Endodermal cell (in vitro differentiated cells): ENCODE measurements at places on chromosomes 1 and 21.

- no peaks in the 10 kb centered on the region for H3K36me3 ChIP-seq
- H3K27me3 ChIP-seq, result no peaks in the 10 kb centered on the region
- no peaks in the 10 kb centered on the region for H3K4me1 ChIP-seq
- H3K4me3 ChIP-seq, result no peak overlapping the region
Measured at GRCh38 chr1:3027611-3028371, 6.5 kb downstream of the ACTRT2 start.

DNA sequence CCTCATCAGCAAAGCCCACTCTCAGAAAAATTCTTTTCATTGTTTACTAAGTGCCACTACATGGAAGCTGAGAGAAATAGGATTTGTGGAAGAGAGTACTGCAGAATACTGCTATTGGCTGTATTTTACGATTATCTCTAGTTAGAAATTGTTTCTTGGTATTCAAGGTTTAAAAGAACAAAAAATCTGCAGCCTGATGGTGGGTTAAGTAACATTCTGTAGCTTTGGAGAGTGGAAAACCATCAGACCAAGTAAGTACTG lies 27.3 kb downstream of the PTTG1IP start:
- DNase-seq, result no peak
- H3K4me1 ChIP-seq, result no peaks in the 10 kb centered on the region
- H3K27me3 ChIP-seq, result no peaks in the 10 kb centered on the region
- no peak overlapping the region for H3K27ac ChIP-seq
- peaks cover 22% of the 10 kb centered on the region for H3K36me3 ChIP-seq

GRCh38 chr1:20080441-20081352 lies 10.7 kb downstream of the PLA2G5 start:
- H3K27ac ChIP-seq, result no peak overlapping the region
- H3K4me1 ChIP-seq, result no peaks in the 10 kb centered on the region
- no peak overlapping the region for H3K4me3 ChIP-seq
- no peaks in the 10 kb centered on the region for H3K36me3 ChIP-seq

GRCh38 chr1:50329332-50329932 lies 93.8 kb downstream of the DMRTA2 start:
- H3K27ac ChIP-seq, result no peak overlapping the region
- H3K4me3 ChIP-seq, result no peak overlapping the region
- peak; percentile 58 for DNase-seq
- H3K4me1 ChIP-seq, result no peaks in the 10 kb centered on the region
- H3K27me3 ChIP-seq, result peaks cover 43% of the 10 kb centered on the region
- H3K36me3 ChIP-seq, result no peaks in the 10 kb centered on the region

- no peaks in the 10 kb centered on the region for H3K27me3 ChIP-seq
- H3K36me3 ChIP-seq, result no peaks in the 10 kb centered on the region
- H3K4me1 ChIP-seq, result no peaks in the 10 kb centered on the region
- H3K4me3 ChIP-seq, result no peak overlapping the region
Measured at GRCh38 chr1:92188436-92189255, 29.1 kb upstream of the C1orf146 start.

DNA sequence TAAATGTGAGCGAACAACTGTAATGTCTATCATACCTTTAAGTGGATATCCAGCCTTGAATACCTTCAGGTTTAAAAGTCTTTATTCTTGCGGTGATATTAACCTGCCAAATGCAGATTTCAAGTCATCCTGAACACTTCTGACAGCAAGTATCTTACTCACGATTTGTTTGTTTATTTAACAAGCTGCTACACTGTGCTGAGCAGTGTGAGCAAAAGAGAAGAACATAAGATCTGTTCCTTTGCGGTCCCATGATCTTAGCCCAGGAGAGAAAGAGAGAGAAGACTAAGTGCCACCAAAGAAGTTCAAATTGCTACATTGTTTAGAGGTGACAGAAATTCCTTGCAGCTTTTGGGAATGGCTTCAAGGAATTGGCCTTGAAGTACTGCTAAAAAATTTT lies 9.5 kb upstream of the IL24 start:
- DNase-seq, result no peak
- H3K4me3 ChIP-seq, result no peak overlapping the region
- no peaks in the 10 kb centered on the region for H3K36me3 ChIP-seq
- no peaks in the 10 kb centered on the region for H3K27me3 ChIP-seq
- no peak overlapping the region for H3K27ac ChIP-seq

GRCh38 chr1:155195201-155196102 lies 12.2 kb downstream of the THBS3 start:
- peak; percentile 56 for DNase-seq
- H3K27ac ChIP-seq, result peak overlapping the region; percentile 99
- H3K27me3 ChIP-seq, result no peaks in the 10 kb centered on the region
- H3K36me3 ChIP-seq, result peaks cover 16% of the 10 kb centered on the region

DNA sequence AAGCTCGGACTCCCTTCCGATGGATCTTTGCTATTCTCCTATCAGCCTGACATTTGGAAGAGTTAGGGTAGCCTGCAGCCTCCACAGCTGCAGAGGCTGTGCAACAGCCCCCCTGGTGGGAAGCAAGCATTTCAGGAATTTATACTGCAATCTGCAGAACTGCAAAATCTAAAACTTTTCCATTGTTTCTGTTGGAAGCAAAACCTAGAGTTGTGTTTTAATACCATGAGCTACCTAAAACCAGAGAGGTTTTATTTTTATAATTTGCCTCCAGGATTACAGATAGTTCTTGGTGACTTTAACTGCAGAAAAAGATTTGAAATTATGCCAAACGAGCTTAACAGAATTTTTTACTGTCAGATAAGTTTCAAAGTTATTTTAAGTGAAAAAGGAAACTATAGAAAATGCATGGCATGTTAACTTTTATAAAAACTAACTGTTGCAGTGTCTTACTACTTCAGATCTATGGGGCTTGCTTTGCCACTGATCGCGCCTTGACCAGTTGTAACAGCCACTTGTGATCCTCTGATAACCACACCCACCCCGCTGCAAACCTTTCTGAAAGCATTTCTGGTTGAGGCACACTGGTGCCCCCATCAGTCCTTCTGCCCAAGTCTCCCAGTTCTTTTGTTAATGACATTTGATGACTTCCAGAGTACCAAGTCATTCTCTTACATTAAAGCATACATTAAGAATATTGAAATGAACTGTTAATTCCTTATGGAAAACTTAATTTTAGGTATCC lies 64.8 kb downstream of the PRDM2 start:
- no peaks in the 10 kb centered on the region for H3K36me3 ChIP-seq
- H3K27ac ChIP-seq, result no peak overlapping the region
- no peak overlapping the region for H3K4me3 ChIP-seq
- no peaks in the 10 kb centered on the region for H3K27me3 ChIP-seq
- peak; percentile 79 for DNase-seq
- peaks cover 11% of the 10 kb centered on the region for H3K4me1 ChIP-seq

DNA sequence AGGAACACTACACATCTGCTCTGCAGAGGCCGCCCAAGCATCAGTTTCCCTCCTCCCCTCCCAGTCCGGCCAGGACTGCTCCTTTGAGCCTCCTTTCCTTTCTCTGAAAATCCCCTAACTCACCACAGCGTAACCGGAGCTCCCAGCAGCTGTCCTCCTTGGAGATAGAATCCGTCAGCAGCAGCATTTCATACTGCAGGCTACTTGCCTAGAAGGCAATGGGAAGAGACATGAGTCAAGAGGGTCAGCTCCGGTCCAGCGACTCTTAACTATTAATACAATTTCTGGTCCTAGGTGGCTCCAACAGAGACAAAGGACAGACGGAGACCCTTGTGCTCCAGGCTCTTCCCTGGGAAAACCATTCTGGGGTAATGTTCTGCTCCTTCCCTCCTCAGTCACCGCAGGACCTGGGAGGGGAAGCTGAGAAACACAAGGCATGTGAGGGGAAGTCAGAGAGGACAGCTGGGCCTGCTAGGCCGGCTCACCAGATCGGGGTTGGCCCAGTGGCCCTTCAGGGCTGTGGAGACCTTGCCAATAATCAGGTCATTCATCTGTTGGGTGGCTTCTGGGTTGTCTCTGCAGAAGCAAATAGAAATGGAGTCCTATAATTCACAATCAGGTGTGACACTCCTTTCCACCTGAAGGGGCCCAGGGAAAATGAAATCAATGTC lies 99.7 kb downstream of the UBR4 start:
- H3K27me3 ChIP-seq, result no peaks in the 10 kb centered on the region
- DNase-seq, result no peak
- no peaks in the 10 kb centered on the region for H3K4me1 ChIP-seq
- H3K4me3 ChIP-seq, result no peak overlapping the region
- peaks cover 99% of the 10 kb centered on the region for H3K36me3 ChIP-seq

DNA sequence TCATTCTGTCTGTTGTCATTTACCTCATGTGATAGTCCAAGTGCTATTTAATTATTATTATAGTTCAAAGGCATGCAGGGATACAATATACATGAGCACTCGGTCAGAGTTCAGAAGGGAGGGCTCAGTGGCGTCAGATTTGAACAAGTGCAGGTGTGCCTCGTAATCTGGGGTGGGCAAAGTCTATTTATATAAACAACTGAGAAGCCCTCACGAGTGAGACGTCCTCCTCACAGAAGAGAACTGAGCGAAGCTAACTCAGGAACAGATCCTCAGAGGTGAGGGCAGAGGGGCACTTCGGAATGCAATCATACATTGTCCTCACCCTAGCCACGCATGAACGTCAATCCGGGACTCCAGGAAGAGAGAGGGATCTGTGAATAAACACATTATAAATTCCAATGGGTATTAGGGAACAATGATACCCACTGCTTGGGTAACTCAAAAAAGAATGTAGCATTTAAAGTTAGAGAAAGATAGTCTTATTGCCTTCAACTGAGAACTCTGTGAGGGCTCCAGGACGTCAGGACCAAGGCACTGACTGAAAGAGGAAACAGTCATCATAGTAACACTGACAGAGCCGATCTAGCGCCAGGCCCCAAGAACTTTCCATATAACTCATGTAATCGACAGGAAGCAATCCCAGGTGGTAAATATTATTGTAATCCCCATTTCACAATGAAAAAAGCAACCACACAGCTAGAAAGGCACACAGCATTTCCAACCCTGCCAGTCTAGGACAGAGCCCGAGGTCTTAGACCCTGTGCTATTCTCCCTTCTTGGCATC lies 127.1 kb upstream of the B3GALT2 start:
- no peak overlapping the region for H3K4me3 ChIP-seq
- DNase-seq, result no peak
- peaks cover 2% of the 10 kb centered on the region for H3K4me1 ChIP-seq
- H3K27ac ChIP-seq, result no peak overlapping the region
- H3K36me3 ChIP-seq, result no peaks in the 10 kb centered on the region

DNA sequence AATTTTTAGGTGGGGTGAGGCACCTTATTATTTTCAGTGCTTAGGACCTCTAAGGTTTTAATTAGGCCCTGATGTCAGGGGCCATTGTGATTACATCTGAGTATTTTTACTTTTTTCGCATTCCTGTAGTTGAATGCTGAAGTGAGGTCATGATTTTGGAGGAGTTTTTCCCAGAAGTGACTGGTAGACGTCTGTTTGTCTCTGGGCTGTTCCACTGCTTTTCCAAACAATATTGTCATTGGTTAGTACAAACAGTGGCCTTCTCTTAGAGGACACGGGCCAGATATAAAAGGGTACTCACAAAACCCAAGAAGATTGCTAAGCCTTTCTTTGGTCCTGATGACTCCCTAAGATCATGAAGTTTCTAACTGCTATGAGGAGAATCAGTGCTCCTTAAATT lies 7.6 kb upstream of the RASAL2 start:
- H3K4me1 ChIP-seq, result no peaks in the 10 kb centered on the region
- DNase-seq, result no peak
- H3K27ac ChIP-seq, result no peak overlapping the region
- no peak overlapping the region for H3K4me3 ChIP-seq

DNA sequence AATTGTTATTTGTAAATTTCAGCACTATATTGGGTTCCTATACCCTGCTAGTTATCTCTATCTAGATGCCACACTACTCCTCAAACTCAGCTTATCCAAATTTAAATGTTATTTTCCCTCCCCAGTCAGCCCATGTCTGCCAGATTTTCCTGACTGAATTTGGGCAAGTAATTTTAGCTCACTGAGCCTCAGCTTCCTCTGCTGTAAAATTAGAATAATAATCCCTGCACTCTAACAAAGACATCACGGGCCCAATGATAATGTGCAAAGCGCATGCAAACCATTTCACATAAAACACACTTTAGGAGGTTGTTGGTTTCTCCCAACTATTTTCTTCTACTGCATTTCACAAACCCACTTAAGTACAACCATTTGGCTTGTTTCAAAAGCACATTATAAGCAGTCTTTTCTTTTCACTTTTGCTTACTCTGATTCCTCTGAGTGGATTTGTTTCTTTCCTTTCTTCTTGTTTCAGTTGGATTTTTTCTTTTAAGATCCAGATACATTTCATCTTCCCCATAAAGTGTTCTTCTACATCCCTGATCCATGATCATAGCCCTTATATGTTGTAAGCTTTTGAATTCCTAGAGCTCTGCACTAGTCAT lies 152.8 kb upstream of the DPT start:
- H3K36me3 ChIP-seq, result no peaks in the 10 kb centered on the region
- peaks cover 3% of the 10 kb centered on the region for H3K4me1 ChIP-seq

DNA sequence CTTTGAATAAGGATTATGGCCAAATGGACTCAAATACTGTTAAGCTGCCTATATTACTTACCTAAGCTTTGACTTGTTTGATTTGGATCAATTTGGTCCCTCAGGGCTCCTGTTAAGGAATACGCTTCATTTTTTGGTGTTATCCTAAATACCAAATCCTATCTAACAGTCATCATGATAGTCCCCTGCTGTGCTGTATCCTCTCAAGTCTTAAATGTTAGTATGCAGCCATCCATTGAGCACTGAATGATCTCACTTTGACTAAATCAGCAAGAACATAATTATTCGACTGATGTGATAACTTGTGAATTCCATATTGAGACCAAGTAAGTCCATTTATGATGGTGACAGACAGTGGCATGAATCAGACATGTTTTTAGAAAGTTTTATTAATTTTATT lies 53.1 kb upstream of the ATF3 start:
- no peak overlapping the region for H3K4me3 ChIP-seq
- DNase-seq, result no peak
- no peaks in the 10 kb centered on the region for H3K36me3 ChIP-seq
- H3K27ac ChIP-seq, result no peak overlapping the region

DNA sequence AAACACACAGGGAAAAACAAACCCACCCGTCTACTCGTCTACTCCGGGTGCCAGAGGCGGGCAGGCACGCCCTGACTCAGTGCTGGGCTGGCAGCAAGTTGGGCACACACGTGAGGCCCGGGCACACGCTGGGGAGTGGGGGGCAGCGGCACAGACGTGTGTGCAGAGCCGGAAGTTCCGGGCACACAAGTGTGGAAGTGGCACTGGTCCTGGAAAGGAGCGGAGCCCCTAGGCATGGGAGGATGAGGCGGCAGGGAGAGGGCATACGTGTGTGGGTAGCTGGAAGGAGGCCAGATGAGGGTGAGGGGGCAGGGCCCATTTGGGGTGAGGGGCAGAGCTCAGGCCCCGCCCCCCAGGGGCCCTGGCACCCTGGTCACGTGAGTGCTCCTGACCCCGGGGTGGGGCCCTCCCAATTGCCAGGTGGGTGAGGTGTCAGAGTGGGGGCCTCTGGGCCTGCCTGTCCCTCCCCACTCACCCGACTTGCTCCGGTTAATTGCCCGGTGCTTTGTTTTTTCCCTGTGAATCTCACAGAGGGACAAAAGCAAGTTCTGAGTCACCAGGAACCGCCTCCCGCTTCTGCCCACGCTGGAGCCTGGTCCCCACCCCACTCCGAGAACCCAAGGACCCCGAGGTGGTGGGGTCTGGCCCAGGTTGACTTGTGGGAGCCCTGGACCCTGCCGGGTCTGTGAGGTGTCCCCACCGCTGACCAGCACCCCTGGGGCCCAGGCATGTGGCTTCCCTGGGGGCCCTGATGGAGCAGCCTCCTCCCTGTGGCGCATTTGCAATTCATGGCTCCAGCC lies 104.8 kb upstream of the CASZ1 start:
- H3K4me1 ChIP-seq, result peaks cover 2% of the 10 kb centered on the region
- peak; percentile 75 for DNase-seq
- H3K4me3 ChIP-seq, result no peak overlapping the region

GRCh38 chr1:175508320-175509110 lies 234.9 kb downstream of the TNR start:
- H3K27me3 ChIP-seq, result no peaks in the 10 kb centered on the region
- DNase-seq, result no peak
- H3K4me1 ChIP-seq, result no peaks in the 10 kb centered on the region
- H3K36me3 ChIP-seq, result no peaks in the 10 kb centered on the region
- H3K27ac ChIP-seq, result no peak overlapping the region
- no peak overlapping the region for H3K4me3 ChIP-seq
